ENCODE measurements at places on chromosomes 16 and 17.

DNA sequence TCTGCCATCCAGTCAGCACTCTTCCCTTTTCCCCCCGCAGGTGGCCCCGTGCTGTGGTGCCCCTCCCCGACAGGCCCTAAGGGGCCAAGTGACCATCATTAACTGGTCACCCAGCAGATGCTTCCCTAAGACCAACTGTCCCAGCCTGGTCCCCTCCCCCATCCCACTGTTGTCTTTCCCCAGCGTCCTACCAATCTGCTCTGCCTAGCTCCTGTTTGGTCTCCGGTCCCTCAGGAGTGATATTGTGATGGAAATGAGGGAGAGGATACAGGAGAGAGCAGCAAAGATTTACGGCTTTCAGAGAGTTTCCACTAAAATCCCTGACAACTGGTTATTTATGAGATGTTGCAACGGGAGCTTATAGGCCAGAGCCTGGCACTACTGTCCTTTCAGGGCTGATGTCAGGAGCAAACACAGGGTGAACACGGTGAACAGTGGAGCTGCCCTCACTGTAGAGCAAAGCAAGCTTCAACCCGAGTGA is 1.4 kb upstream of the TTLL6 start:
- no peak for DNase-seq

DNA sequence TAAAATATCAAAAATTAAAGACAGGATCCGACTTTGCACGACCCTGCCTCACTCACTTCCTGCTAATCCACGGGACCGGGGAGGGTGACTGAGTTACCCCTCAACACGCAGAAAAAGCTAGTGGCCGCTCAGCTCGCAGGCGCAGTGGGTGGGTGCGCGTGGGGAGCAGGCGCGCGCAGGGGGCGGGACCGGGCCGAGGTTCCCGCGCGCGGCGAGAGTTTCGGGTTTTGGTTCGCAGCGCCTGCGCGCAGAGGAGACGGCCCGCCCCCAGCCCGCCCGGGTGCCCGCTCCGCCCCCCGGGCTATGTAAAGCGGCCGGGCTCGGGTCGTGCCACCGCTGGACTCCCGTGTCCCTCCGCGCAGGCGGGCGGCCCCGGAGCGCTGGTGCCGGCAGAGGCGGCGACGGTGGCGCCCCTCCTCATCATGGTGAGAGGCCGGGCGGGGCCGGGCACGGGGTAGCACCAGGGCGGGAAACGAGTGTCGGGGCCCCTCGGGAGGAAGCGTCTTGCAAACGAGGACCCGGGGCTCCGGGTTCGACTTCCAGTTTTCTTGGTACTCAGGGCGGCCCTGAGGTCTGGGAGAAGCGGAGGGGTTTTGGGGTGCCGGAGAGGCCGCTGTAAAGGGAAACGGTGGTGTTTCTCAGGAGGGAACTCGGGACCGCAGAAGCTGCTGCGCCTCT is at the start of gene CNP:
Gene CNP (plus strand): TSS at position 333 of the 678 bp plus-strand sequence. CDS start 90 bp downstream, at position 423.
- peak; percentile 78 for DNase-seq

GRCh38 chr17:27631411-27631760 is 398 bp downstream of the LGALS9 start:
- no peak for DNase-seq

DNA sequence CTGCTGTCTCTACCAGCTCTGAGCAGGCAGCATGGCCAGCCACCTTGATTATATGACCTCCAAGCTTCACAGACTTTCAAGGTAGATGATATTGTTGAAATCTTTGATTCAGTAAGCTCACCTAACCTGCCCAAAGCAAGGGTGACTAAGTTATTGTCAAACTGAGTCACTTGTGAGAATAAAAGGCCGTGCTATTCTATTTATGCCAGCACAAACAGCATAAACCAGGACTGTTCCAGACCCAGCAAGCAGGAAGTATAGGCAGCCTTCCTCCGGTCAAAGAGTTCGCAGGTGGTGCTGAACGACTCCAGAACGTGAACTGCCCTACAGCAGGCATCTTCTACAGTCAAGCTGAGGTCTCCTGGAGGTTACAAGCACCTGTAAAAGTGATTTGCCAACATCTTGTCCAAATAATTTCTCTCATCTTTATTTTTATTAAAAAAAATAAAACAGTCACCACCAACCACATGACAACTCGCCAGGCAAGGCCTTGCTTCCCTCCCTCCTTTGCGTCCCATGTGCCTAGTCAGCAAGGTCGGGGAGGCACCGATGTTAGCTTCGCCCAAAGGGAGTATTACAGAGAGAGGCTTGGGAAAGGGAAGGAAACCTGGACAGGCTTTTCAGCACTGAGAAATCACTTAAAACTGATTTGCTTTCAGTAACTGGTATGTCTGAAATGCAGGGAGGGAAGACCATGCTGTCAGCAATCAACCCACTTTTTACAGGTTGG is 10.8 kb downstream of the ARL2BP start:
- DNase-seq: no peak

GRCh38 chr17:39002991-39003715 is 36.0 kb upstream of the FBXO47 start:
- DNase-seq: peak; percentile 41

GRCh38 chr16:17964196-17964595 is 372.3 kb downstream of the NPIPA8 start:
- no peak for DNase-seq

DNA sequence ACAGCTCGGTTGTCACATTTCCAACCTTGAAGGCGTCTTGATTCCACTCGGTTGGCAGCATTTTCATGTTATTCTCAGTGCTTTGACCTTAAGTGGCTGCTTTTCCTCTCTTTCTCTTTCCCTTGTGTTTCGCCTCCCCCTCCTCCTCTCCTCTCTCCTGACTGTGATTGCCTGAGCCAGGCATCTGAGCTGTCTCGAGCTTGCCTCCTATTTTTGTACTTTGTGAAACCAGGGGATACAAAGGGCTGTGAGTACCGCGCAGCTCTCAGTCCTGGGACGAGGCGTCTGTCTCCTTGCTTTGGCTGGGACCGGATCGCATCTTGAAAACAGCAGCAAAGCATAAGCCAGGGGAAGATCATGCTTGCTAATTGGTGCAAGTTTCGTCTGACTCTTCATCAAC is 48.8 kb upstream of the SDK2 start:
- DNase-seq: no peak

- DNase-seq: no peak
Observed at GRCh38 chr17:535198-535597, 179.4 kb downstream of the VPS53 start.

- DNase-seq: peak; percentile 48
Observed at GRCh38 chr16:56932721-56933619, 1.0 kb downstream of the HERPUD1 start.

DNA sequence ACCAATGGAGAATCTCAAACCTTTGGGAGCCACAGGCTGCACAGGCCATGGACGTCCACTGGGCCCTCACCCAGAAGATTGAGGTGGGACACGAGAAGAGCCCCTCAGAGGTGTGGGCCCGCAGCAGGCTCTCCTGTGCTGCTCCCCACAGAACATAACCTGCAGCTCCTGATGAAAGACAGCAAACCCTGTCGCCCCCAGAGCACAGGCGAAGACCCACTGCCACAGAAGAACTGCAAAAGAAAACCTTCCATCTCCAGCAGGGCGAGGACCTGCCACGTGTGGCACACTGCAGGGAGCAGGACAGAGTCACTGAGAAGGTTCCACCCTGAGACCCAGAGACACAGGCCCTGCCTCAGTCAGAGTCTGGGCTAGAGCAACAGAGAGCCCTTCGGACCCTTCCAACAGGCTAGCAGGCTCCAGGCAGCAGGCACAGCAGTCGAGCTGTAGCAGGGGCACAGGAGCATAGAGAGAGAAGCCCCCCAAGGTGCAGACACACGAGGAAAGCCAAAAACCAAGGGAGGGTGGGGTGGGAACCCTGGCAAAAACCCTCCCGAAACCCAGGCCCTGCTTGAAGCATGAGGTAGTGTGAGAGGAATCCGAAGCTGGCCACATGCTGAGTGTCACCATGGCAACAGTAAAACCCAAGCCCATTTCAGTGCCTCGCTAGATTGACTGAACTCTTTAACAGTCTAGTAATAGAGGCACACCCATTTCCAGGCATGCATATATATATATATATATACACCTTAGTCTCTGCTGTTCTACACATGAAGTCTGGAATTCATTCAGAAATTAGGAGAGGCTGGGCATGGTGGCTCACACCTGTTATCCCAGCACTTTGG is 60.0 kb upstream of the CHMP6 start:
- DNase-seq: peak; percentile 83

- peak; percentile 99 for DNase-seq
Observed at GRCh38 chr16:82043680-82044584, 8.9 kb downstream of the HSD17B2 start.

DNA sequence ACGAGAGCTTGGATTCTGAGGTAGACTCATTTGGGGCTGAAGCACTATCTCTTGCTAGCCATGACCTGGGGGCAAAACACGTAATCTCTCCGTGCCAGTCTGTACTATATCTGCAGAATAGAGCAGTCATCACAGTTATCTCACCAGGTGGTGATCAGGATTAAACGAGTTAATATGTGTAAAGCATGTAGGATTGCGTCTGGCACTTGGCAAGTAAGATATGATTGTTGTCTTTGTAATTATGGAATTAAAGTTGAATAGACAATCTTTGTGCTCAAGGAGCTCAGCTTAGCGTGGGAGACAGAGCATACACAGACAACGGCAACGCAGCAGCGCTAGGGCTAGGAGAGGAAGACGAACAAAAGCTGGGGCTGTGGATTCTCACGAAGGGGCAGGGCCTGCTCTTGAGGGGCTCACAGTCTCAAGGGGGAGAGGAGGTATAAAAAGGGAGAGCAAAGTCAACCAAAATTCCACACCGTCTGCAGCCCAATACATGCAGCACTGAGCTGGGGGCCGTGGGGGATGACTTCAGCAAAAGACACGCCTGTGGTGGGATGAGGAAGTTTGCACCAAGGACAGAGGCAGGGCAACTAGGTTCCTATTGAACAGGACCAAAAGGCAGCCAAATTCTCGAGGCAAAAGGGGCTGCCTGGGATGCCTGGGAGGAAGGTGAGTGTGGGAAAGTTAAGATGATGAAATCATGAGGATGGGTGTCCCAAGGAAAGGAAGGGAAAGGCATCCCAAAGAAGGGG is 68.6 kb downstream of the SDK2 start:
- no peak for DNase-seq

- DNase-seq: no peak
Observed at GRCh38 chr16:4372578-4373355, 1.1 kb downstream of the VASN start.

GRCh38 chr17:7477392-7478275 is 1.8 kb downstream of the ZBTB4 start:
- DNase-seq: peak; percentile 85

GRCh38 chr17:8212312-8213180 is 2.2 kb upstream of the AURKB start:
- DNase-seq: no peak

- DNase-seq: no peak
Observed at GRCh38 chr17:68760141-68760475, 158.9 kb upstream of the FAM20A start.

Data from astrocyte (in vitro differentiated cells and primary cell).